HEK293T (cell line): ENCODE measurements at places on chromosomes 3 and 15.

DNA sequence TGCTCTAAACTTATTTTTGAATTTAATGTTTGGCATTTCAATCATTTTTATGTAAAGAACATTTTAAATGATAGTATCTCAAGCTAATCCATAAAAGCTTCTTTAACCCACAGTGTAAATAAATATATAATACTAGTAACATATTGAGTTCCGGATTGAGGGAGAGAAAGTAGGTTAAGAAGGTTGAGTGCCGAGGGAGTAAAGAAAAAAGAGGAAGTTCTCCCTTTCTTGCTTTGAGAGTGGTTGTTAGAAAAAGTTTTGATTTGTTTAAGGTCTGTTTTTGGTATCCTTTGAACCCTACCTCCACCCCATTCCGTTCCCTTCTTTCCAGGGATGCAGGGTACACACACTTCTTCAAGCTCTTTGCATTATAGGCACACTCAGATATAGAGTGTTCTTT is 130.8 kb downstream of the VPS8 start:
- DNase-seq: no peak

DNA sequence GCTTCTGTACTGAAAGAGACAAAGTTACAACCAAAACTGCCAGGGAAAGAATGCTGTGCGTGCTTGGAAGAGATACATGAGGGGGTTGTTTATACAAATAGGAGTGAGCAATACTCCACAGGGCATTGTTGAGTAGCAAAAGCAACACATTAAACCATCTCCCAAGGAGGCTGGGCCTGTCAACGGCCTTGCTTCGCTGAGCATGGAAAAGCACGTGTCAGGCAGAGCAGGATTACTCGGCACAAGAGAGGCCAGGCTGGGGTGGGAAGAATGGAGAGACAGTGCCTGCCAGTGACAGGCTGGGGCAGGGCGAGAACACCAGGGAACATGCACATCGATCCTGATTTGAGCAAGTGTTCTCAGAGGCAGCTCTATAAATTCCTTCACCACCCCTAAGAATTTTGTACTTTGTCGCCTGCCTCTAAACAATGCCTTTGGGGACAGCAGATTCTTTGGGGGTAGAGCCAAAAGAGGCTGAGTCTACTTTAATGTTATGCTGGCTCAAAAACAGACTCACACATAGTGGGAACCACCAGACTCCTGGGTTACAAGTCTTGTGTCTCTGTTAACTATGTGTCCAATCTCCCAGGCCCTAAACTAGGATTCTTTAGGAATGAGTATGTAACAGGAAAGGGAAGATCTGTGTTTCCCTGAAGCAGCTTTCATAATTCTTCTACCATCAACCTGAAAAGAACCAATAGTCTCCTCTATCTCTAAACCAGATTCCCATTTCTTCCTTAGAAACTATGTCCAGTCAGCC is 67.2 kb downstream of the LIPC start:
- no peak for DNase-seq

DNA sequence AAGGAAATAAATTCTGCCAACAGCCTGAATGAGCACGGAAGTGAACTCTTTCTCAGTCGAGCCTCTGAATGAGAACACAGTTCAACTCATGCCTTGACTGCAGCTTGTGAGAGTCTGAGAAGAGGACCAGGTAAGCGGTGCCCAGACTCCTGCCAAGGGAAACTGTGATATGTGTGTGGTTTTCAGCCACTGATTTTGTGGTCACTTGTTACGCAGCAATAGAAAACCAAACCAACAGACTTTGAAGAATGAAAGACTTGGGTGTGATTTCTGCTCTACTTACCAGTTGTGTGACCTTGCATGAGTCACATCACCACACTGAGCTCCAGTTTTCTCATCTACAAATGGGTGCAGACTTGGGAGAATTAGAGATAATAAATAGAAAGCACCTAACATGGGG is 30.6 kb upstream of the FAM107A start:
- DNase-seq: no peak

DNA sequence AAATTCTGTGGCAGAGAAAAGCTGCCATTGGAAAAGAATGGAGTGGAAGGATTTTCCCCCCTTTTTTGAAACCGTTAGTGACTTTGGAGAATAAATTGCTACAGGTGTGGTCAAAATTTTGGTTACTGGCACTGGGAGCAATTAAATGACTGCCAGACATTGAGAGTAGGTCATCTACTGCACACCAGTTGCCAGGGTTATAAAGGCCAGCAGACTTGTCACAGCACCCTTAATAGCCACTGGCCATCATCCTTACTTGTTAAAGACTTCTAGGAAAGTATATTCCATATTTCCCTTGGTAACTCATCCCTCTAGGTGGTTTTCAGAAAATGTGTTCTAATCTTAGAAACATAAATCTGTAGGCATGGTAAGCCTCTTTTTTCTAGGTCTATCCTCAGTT is 8.0 kb downstream of the PIK3CA start:
- DNase-seq: no peak

DNA sequence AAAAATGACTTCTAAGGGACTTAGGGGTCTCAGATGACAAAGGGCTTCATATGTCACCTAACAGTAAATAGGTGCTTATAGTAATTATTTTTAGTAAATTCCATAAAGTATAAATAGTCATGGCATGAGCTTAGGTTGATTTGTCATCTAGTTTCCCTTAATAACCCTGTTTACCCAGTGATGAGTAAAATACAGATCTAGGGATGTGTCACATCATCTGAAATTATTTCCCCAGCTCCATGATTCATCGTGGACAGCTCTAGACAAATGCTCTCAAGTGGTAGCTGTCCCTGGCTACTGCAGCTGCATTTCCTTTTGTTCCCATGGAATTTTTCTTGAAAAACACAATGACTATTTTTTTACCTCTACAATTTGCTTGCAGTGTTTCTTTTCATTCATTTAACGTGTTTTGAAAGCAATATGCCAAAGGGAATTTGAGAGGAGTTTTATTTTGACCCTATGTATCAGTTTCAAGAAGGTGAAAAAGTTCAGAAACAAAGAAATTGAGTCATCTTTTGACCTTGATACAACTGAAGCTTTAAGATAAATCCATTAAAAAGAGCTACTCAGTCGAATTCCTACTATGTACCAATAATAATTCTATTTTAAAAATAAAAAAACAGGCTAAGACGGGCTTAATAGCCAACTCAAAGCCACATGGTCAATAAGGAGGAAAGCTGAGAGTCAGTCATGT is 241.6 kb downstream of the KCNMB2 start:
- no peak for DNase-seq

DNA sequence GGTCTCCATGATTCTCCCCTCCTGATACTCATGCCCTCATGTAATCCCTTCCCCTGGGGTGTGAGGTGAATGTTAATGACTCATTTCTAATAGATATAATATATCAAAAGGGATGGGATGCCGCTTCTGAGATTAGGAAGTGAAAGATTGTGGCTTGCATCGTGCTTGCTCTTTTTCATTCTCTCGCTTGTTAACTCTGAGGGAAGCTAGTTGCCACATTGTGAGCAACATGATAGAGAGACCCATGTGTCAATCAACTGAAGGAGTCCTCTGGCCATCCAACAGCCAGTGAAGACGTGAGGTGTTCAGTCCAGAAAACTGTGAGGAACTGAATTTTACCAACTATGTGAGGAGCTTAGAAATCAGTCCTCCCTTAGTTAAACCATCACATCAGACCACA is 28.9 kb upstream of the DRD3 start:
- no peak for DNase-seq

DNA sequence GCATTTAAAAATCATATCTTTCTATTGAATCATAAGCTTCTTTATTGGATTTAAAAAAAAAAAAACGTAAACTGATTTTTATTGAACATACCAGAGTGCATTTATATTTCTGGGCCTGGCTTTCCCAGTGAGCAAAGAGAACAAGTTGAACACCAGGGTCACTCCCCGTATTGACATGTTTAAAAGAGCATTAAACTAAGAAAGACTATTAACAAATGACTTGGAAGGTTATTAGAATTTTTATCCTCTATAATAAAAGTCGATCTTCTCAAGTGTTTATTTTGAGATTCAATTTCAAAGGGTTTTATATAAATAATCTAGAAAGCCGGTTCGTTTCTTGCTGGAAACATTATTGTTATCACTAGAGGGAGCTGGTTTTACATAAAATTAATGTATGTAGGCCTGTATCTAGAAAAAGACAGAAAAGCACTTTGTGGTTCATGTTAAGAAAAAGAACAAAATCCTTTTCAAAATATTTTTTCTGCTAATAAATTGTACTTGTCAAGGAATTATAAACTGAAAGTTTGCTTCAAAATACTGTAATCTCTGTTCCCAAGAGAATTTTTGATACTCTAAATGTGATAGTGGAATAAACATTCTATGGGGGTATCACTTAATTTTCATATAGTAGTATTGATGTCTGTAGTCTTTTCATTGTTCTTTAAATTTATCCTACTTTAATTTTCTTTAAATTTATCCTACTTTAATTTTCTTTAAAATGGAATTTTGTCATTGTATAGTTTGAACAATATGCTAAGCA is 321.8 kb upstream of the MME start:
- DNase-seq: no peak

DNA sequence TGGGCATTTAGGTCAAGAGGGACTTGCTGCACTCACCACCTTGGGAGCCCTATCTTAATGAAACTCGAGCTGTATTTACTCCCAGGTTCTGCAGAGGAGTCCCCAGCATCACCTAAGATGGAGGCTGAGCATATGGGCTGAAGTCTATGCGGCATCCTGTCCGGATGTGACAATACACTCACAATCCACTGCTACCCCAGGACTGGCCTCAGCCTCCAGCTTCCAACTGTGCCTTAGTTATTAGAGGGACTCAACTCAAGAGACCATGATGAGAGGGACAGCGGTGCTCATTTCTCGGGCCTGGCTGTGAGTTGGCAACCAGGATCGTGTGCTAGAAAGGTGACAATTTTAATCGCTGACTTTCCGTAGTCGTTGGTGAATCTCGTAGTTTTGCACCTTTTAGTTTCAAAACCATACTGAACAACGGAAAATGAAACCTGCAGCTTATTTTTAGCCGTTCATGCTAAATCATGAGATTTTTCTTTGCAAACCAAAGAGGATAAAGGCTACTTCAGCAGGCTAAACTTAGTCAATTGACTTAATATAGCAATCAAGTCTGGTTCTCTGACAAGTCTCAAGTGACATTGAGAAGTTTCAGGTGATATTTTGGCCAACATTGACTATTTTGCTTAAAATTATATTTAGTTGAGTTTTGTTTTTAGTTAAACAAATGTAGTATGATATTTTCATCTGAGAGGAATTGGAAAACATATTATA is 11.1 kb downstream of the ZBTB38 start:
- DNase-seq: no peak
